ENCODE measurements at places on chromosomes 12 and 14.

DNA sequence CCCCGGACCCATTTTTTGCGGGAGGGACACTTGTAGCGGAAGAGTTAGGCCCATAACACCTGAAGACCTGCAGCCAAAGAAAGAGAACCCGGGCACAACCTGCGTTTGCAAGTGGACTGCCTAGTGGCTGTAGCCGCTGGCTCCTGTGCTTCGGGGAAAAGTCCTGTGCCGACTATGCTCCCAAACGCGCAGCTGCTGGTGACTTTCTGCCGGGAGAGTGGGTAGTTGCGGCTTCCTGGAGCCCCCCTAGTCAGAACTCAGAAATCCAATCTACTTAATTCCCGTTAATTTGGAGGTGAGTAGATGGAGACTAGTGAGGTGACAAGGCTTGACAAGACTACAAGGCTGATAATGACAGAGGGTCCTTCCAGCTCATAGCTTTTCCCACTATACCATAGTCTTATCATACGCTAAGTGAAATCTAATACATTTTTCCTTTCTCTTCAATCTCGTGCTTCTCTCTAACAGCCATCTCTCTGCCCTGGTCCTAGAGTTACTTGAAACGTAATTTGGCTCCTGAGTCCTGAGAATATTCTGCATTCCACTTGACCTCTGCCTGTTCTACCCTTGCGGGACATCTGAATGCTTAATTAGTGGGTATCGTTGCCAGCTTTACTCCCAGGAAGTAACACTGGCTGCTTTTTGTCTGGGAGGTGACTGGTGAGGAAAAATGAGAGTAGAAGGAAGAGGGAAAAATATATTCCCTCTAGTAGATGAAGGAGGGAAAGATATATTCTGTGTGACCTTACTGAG is 556 bp downstream of the MTHFD1 start:
- DNase-seq, result peak; percentile 51

GRCh38 chr14:22594156-22594716 is 3.9 kb upstream of the ABHD4 start:
- DNase-seq, result no peak

DNA sequence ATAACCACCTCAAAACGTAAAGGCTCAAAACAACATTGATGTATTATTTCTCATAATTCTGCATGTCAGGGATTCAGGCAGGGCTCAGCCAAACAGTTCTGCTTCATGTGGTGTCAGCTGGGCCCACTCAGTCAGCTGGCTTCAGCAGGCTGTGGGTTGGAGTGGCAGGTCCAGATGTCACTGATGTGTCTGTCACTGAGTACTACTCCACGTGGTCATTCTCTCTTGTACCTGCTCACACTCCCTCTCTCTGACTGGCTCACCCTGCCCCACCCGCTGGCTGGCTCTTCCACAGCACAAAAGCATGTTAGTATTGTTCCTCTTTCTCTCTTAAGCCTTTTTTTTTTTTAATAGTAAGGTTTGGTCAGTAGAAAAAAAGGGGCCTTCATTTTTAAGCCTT is 182.4 kb downstream of the DICER1 start:
- no peak for DNase-seq

DNA sequence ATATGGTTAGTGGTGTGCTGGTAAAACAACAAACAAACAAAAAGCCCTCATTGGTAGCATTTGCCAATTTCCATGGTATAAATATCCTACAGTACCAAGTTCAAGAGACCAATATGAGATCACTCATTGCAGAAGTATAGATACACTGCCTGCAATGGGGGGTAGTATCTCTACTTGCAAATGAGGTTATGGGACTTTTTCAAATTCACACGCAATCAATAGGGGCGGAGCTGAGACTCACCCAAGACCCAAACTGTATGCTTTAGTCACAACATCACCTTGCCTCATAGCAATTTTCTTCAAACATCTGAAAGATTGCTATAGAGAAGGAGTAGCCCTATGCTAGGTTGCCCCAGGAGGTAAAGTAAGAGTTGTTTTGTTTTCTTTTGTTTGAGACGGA is 93.7 kb downstream of the VCPKMT start:
- DNase-seq, result no peak

DNA sequence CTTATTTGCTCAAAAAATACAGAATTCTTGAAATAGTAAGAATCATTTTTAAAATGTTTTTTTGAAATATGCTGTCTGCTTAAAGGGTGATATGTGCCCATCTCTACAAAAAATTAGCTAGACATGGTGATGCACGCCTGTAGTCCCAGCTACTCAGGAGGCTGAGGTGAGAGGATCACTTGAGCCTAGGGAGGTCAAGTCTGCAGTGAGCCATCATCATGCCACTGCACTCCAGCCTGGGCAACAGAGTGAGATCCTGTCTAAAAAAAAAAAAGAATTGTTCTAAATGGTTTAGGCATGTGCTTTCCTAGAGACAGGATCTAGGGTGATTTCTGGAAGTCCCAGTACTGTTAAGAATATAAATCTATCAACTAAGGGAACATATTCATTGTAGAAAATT is 75.6 kb upstream of the HECTD1 start:
- DNase-seq, result no peak

DNA sequence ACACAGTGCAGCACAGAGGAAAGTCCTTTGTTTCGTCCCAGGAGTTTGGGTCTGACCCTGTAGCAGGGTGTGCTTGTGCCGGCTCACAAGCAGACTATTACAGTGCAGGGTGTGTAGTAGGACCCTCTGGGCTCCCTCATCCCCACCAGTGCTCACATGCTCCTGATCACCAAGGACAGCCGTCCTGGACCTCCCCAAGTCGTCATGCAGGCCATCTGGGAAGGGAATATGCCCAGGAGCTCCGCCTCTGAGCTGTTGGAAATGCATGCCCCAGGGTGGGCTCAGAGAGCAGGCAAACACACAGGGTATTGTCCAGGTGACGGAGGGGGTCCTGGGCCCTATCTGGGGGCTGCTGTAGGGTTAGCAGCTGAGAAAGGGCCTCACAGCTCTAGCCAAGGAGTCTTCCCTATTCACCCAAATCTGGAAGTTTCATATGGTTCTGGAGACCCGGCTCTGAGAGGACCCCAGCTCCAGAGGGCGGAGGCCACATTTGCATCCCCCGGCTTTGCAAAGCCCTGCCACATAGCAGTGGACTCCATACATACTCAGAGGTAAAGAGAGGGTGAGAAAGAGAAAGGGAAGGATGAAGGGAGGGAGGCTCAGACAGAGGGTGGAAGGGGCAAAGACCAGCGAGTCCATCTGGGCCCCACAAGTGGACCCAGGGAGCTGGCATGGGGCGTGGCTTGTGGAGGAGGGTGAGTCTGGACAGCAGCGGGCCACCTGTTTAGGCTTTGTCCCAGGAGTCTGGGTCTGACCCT is 53.5 kb upstream of the PPP2R5C start:
- DNase-seq, result no peak

DNA sequence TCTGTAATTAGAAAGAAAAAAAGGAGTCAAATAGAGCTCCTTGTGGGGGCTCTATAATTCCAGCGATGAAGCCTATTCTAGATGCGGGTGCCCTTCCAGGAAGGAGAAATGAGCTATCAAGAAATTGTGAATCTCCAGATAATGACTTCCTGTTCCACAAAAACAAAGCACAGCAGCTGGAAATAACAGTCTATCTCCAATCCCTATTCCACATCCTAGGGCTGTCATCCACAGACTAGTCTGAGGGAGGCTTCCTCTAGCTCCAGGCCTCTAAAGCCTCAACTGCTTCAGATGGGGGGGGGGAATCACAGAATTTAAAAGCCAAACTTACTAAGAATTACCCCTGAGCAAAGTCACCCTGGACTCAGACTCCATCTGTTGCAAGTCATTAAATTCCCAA is 77.4 kb upstream of the GTF2A1 start:
- no peak for DNase-seq

GRCh38 chr14:63581491-63581890 is 38.3 kb upstream of the PPP2R5E start:
- DNase-seq, result no peak

GRCh38 chr14:35326375-35326774 is 34.2 kb downstream of the PSMA6 start:
- DNase-seq, result no peak

DNA sequence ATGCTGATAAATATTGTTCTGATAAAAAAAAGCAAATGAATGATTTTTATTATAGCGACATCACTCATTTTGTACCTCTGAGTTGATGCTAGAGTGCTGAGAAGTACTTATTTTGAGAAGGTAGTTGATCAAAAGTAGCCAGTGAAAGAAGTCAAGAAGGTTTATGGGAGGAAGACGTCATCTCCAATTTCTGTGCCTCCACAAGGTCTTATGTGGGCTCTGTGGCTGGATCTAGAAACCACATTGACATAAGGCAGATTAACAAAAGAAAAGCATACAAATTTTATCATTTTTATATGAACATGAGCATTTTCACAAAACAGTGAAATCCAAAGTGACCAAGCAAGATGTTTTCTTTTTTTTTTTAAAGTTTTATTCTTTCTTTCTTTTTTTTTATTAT is 289.5 kb upstream of the FAR2 start:
- no peak for DNase-seq

DNA sequence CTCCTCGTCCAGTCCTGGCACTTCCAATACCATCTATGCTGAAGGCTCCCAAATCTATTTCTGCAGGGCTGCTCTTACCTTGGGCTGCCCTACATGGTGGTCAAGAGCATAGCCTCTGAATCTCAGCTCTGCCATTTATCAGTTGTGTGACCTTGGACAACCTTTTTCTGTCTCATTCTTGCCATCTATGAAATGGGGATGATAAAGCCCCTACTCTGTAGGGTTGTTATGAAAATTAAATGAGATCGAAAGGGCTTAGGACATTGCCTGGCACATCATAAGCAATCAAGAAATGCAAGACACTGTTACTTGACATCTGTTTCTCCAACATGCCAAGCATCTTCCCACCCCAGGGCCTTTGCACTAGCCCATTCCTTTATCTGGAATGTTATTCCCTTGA is 45.5 kb upstream of the GPATCH2L start:
- no peak for DNase-seq

- no peak for DNase-seq
Observed at GRCh38 chr14:53304726-53305381, 151.7 kb upstream of the DDHD1 start.

GRCh38 chr14:63544591-63545299 is 1.6 kb upstream of the PPP2R5E start:
- peak; percentile 19 for DNase-seq

- no peak for DNase-seq
Observed at GRCh38 chr14:103480595-103480994, 42.0 kb downstream of the CKB start.

GRCh38 chr14:49220492-49220891 is 365.7 kb downstream of the RPS29 start:
- no peak for DNase-seq

- DNase-seq, result peak; percentile 19
Observed at GRCh38 chr12:47207340-47207717, 127.6 kb upstream of the AMIGO2 start.

GRCh38 chr14:89196545-89196944 is 220.5 kb downstream of the FOXN3 start:
- DNase-seq, result no peak

- DNase-seq, result peak; percentile 1
Observed at GRCh38 chr12:127809275-127809674, 457.7 kb upstream of the TMEM132C start.

DNA sequence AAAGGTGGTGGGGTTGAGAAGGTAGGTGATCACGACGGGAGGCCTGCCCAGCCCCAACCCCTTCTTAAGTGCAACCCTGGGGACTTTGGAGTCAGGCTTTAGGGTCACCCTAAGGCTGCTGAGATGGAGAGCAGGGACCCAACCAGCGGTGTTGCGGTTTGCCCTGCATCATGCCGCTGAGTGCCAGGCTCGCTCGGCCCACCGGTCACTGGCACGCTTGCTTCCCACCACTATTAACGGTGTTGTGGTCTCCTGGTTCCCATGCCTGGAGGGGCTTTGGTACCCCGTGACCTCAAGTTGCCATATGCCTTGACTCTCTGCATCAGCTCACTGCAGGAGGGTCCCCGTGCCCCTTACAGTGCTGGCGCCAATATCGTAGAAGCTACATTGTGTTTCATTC is 18.4 kb upstream of the MEG3 start:
- no peak for DNase-seq

GRCh38 chr14:101985957-101986356 is 21.6 kb downstream of the DYNC1H1 start:
- no peak for DNase-seq

DNA sequence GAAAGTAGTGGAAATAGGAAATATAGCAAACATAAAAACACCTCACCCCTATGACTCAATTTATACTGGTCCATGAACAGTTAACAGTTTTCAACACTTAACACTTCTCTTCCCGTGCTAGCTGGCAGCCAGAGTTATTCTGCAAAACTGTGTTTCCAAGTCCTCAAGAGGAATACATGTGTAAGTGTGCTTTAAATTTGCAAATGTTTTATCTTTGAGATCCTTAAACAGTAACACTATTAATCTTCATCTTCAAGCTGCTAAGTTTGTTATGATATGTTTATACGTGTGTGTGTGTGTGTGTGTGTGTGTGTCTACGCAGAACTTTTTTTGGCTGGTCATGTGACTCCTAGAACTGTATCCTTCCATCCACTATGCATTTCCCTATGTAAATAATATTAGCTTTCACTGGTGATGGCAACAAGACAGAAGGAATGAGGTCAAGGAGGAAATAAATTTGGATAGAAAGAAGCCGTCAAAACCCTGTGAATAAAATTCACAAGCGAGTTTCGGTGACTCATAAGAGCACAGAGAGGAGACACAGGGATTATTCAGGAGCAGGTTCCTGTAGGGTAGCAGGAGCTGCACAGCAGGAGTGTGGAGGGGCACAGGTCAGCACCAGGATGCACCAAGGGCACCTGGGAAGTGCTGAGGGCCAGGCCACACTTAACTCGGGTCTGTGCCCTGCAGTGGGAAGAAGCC is 105.9 kb upstream of the ETV6 start:
- DNase-seq, result no peak

DNA sequence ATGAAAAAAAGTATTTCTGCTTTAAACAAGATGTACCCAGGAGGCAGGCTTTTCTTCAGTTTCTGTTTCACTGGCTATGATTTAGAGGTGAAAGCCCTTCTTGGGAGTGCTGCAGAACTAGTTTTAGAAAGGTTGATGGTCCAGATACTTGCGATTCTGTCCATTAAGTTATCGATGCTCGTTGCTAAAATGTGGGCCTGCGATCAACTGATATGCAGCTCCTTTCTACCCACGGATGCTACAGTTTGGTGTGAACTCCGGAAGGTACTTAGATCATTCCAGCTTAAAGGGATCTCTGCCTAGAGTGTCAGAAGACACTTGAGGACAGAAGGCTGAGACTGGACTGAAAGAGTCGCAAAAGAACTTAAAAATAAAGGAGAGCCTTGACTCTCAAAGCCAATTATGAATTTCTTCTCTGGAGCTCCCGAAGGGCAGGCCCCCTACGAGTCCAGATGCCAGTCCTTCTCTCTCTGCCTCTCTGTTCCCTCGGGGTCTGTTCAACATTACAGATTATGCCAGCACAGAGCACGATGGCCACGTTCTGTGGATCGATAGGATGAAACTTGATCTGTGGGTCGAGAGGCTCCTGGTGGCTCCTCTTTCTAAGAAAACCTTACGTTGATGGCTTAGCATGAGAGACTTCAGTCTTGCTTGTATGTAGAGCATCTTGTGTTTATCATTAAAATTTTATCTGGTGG is 40.0 kb downstream of the FBXW8 start:
- no peak for DNase-seq
